ENCODE measurements at places on chromosomes 16 and 17. TPM values are rescaled to one million over a fixed set of nuclear protein-coding genes. Genes with fewer than 3 reads are reported as not detected.

Gene MCRIP2
- total RNA-seq = 14.0 TPM

Gene ERN1
- 76.4 TPM for total RNA-seq

Gene EFCAB5
- total RNA-seq = not detected

Gene FBXO39
- total RNA-seq = 0.73 TPM

DNA sequence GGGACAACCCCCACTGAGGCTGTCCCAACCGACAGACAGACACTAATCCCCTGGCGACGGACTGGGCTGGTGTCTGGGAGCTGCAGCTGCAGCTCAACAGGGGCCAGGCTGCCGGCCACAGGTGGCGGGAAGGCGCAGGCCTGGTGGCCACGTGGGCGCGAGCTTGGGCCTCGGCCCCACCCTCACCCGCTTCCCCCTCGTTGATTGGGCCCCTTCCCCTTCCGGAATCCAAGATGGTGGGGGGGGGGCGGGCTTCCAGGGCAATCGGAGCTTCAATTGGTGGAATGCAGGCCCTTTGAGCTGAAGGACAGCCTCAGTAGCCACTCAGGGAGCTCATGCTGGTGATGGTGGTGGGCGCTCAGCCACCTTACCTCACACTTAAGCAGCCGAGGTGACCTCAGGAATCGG is 8.7 kb upstream of the TBX4 start:
- peaks cover 64% of the 10 kb centered on the region for H3K27me3 ChIP-seq
- H3K27ac ChIP-seq = no peak overlapping the region
- DNase-seq = no peak
- H3K36me3 ChIP-seq = no peaks in the 10 kb centered on the region

DNA sequence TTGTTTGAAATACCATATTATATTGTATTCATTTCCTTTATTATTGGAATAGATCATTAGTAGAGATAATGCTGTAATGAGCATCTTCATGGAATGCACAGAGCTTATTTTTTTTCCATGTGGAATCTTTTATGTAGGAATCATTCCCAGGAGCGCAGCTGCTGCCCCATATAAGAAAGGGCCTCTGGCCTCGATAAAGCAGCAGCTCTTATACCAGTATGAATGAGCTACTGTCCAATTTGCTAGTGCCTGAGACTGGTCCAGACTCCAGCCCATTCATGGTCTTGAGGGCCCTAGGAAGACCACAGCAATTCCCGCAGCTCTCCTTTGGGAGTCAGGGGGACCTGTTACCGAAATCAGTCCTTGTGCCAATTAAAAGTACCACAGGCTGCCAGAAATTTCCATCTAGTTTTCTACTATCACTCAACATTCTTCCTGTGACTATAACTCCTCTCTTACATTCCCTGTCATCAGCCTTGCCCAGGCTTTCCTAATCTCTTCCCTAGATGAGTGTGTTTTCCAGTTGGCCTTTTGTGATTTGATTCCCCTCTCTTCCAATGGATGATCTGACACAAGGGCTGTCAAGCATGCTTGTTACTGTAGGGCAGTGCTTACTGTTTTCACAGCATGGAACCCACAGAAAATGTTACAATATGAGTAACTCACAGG is 1.9 kb downstream of the ZNF843 start:
- no peak for DNase-seq
- H3K36me3 ChIP-seq = no peaks in the 10 kb centered on the region
- H3K27me3 ChIP-seq = no peaks in the 10 kb centered on the region
- peaks cover 11% of the 10 kb centered on the region for H3K4me1 ChIP-seq

GRCh38 chr16:27301236-27301861 is 12.4 kb upstream of the IL4R start:
- H3K27me3 ChIP-seq = no peaks in the 10 kb centered on the region
- H3K4me1 ChIP-seq = no peaks in the 10 kb centered on the region
- H3K4me3 ChIP-seq = no peak overlapping the region
- no peaks in the 10 kb centered on the region for H3K36me3 ChIP-seq
- no peak overlapping the region for H3K27ac ChIP-seq

- no peak overlapping the region for H3K4me3 ChIP-seq
- DNase-seq = no peak
- no peaks in the 10 kb centered on the region for H3K4me1 ChIP-seq
- no peaks in the 10 kb centered on the region for H3K36me3 ChIP-seq
Measured at GRCh38 chr17:63096426-63096825, 130.4 kb downstream of the TANC2 start.

GRCh38 chr17:7222093-7222971 is 2.6 kb downstream of the ACADVL start:
- H3K27ac ChIP-seq = peak overlapping the region; percentile 98
- H3K4me1 ChIP-seq = peaks cover 56% of the 10 kb centered on the region
- peaks cover 6% of the 10 kb centered on the region for H3K27me3 ChIP-seq
- H3K36me3 ChIP-seq = peaks cover 62% of the 10 kb centered on the region
- H3K4me3 ChIP-seq = no peak overlapping the region

- peak; percentile 89 for DNase-seq
- no peak overlapping the region for H3K27ac ChIP-seq
- H3K4me3 ChIP-seq = no peak overlapping the region
- no peaks in the 10 kb centered on the region for H3K36me3 ChIP-seq
Measured at GRCh38 chr17:48791128-48792032, 25.6 kb downstream of the TTLL6 start.

- no peaks in the 10 kb centered on the region for H3K36me3 ChIP-seq
- H3K4me3 ChIP-seq = no peak overlapping the region
- DNase-seq = no peak
Measured at GRCh38 chr17:39793301-39793872, 55.6 kb downstream of the GRB7 start.

DNA sequence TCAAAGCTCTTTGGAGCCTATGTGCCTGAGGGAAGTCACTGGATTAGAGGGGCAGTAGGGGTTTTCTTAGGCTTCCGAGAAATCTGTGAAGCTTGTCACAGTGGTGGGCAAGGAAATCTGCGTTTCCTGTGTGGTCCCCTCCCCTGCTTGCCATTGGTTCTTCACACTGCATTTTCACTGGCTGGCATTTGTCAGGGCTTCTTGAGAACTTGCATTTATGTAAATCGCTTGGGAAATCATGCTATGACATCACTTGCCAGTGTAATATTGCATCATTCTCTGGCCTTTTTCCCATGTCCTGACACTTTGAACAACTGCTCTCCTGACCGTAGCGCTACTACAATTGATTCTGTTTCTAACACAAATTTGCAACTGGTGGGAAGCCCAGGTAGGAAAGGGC is 1.8 kb downstream of the CACNG3 start:
- H3K4me1 ChIP-seq = no peaks in the 10 kb centered on the region
- no peak for DNase-seq
- H3K27me3 ChIP-seq = peaks cover 21% of the 10 kb centered on the region
- H3K27ac ChIP-seq = no peak overlapping the region
- no peak overlapping the region for H3K4me3 ChIP-seq
- H3K36me3 ChIP-seq = no peaks in the 10 kb centered on the region

DNA sequence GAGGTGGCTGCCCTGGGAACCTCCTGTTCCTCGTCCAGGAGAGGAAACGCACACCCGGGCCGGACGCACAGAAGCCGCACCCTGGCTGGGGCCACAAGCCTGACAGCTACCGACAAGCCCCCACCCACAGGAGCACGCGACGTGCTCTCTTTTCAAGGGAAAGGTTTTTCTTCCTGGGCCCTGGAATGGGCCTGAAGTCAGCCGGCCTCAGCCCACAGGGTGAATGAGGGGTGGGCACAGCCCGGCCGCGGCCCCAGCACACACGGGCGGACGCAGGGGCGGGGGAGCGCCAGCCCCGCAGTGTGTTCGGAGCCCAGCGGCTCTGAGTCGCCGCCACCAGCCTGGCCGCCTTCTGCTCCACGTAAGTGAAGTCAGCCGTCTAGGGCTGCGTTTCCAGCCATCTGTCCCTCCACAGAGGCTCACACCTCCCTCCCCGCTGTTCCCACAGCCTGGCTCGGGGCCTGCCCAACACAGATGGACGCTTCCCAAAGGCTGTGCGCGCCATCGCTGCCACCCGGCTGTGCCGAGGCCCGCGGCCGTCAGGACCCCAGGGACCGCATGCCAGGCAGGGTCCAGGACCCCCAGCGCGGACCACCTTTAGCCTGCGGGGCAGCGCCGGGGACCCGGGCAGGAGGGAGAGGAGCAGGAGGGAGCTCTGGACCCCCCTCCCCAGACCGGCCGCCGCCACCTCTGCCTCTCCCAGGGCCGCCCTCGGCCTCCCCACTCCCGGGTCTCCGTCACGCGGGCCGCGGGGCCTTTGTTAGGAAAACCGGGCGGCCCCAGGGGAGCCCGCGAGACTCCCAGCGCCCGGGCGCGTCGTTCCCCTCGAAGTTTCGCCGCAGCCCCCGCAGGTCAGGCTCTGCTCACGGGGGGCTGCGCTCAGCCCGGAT is 36.8 kb downstream of the CBFA2T3 start:
- H3K4me3 ChIP-seq = peak overlapping the region; percentile 75
- no peak for DNase-seq
- H3K27me3 ChIP-seq = peaks cover 97% of the 10 kb centered on the region
- H3K36me3 ChIP-seq = no peaks in the 10 kb centered on the region

DNA sequence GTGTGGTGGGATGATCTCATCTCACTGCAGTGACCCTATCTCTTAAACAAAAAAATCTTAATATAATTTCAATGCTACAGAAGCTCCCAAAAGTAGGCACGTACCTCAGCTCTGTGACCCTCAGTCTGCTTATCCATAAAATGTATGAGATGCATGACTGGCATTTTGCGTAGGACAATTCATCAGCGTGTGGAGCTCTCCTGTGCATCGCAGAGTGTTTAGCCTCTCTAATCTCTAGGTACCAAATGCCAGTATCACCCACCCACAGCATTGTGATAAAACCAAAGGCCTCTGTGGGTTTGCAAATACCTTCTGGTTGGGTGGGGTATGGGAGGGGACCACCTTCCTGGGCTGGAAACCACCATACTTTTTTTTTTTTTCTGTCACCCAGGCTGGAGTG is 19.0 kb upstream of the TUBG2 start:
- no peak overlapping the region for H3K27ac ChIP-seq
- H3K36me3 ChIP-seq = no peaks in the 10 kb centered on the region
- no peak for DNase-seq
- no peak overlapping the region for H3K4me3 ChIP-seq

DNA sequence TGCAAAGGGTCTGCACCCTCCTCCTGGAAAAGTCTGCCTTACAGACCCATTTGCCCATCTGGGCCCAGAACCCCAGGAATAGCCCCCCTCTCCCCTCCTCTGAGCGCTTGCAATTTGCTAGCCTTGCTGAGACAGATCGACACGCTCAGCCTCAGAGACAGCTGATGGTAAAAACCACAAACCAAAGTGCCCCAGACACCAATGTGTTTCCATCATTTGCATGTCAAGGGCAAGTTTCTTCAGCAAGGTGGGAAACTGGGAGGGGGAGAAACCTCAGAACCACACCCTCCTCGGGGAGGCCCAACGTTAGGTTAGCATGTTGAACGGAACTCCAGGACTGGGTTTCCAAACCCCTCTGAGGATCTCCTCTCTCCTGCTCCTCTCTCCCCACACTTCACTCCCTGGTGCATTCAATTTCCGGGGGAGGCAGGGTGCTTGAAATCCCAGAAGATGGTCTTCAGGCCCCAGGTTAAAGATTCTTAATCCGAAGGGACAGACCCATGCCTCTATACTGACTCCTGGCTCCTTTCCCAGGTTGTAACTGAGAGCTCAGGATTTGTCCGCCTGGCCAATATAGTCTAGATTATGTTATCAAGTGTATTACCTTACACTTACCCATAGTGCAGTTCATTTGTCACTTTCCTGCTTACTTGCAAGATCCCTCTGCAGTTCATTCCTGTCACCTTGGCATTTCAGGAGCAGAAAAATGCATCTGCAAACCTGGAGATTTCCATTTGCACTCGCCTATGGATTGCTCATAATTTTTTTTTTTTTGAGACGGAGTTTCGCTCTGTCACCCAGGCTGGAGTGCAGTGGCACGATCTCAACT is 1.3 kb upstream of the CUEDC1 start:
- peak overlapping the region; percentile 99 for H3K27ac ChIP-seq
- peaks cover 47% of the 10 kb centered on the region for H3K4me1 ChIP-seq
- peak overlapping the region; percentile 89 for H3K4me3 ChIP-seq
- H3K36me3 ChIP-seq = no peaks in the 10 kb centered on the region
- H3K27me3 ChIP-seq = no peaks in the 10 kb centered on the region
- peak; percentile 20 for DNase-seq

DNA sequence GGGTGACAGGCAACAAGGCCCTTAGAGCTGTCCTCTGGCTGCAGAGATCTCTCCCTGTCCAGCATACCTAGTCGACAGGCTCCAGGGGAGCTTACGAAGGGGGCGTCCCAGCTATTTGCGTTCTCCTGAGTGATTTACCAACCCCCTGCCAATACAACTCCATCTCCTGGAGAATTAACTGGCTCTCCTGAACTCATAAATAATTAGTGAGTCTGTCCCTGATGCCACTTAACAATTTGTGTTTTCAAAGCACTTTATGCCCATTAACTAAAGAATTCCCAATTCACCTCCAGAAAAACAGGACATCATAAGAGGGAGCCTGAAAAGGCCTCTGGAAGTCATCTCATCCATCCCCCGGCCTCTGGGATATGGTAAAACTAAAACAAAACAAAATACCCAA is 26.7 kb downstream of the SDK2 start:
- no peaks in the 10 kb centered on the region for H3K36me3 ChIP-seq
- H3K27ac ChIP-seq = no peak overlapping the region
- no peak for DNase-seq
- no peaks in the 10 kb centered on the region for H3K27me3 ChIP-seq
- no peak overlapping the region for H3K4me3 ChIP-seq
- H3K4me1 ChIP-seq = no peaks in the 10 kb centered on the region

- H3K36me3 ChIP-seq = peaks cover 53% of the 10 kb centered on the region
- H3K4me3 ChIP-seq = no peak overlapping the region
Measured at GRCh38 chr17:76405967-76406647, 21.7 kb downstream of the SPHK1 start.

- no peak overlapping the region for H3K4me3 ChIP-seq
- no peaks in the 10 kb centered on the region for H3K36me3 ChIP-seq
- H3K4me1 ChIP-seq = peaks cover 25% of the 10 kb centered on the region
- H3K27me3 ChIP-seq = no peaks in the 10 kb centered on the region
- DNase-seq = no peak
Measured at GRCh38 chr17:77735081-77735565, 223.4 kb upstream of the TNRC6C start.

GRCh38 chr17:77247048-77247541 is 106.3 kb downstream of the SEC14L1 start:
- H3K27me3 ChIP-seq = peaks cover 16% of the 10 kb centered on the region
- peak; percentile 94 for DNase-seq
- peak overlapping the region; percentile 55 for H3K4me3 ChIP-seq
- peaks cover 14% of the 10 kb centered on the region for H3K4me1 ChIP-seq

GRCh38 chr16:48533931-48534330 is 76.0 kb downstream of the N4BP1 start:
- no peak overlapping the region for H3K27ac ChIP-seq
- DNase-seq = no peak
- no peak overlapping the region for H3K4me3 ChIP-seq
- peaks cover 28% of the 10 kb centered on the region for H3K4me1 ChIP-seq

GRCh38 chr16:80586476-80586875 is 45.7 kb downstream of the DYNLRB2 start:
- no peak overlapping the region for H3K4me3 ChIP-seq
- DNase-seq = no peak
- H3K4me1 ChIP-seq = no peaks in the 10 kb centered on the region
- no peak overlapping the region for H3K27ac ChIP-seq
- no peaks in the 10 kb centered on the region for H3K36me3 ChIP-seq
- H3K27me3 ChIP-seq = no peaks in the 10 kb centered on the region

GRCh38 chr16:29012913-29013553 is 28.2 kb downstream of the LAT start:
- H3K27me3 ChIP-seq = no peaks in the 10 kb centered on the region
- DNase-seq = no peak
- H3K27ac ChIP-seq = no peak overlapping the region
- no peaks in the 10 kb centered on the region for H3K4me1 ChIP-seq
- H3K36me3 ChIP-seq = no peaks in the 10 kb centered on the region

Measured in stomach (tissue), 19 donors.